Esophagus muscularis mucosa (tissue), 4 donors: ENCODE measurements at places on chromosomes 1 and 21. TPM values are rescaled to one million over a fixed set of nuclear protein-coding genes. Genes with fewer than 3 reads are reported as not detected.
A peak's percentile ranks its signal among the peaks of the same experiment; 100 is the strongest.

DNA sequence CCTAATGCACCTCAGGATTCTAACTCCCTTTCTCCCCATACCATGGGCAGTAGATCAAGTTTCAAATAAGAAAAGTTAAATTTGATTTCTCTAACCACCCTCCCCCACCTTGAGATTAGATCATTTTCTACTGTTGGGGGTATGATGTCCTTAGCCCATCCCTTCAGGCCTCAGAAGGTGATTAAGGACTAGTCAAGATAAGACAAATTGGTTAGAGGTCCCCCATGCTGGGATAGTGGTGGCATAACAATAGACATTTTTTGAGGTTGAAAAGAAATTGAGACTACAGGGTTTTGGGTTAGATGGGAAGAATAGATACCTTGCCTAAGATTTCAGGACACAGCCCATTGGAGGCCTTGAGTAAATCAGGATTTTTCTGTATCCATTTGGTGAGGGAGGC is 2.5 kb downstream of the CFAP126 start:
- H3K36me3 ChIP-seq, result peaks cover 22% of the 10 kb centered on the region
- H3K4me3 ChIP-seq, result no peak overlapping the region
- no peaks in the 10 kb centered on the region for H3K27me3 ChIP-seq
- H3K4me1 ChIP-seq, result peaks cover 10% of the 10 kb centered on the region
- DNase-seq, result no peak

The CFAP107 gene
- not detected for total RNA-seq

- no peaks in the 10 kb centered on the region for H3K27me3 ChIP-seq
- H3K36me3 ChIP-seq, result no peaks in the 10 kb centered on the region
- DNase-seq, result no peak
- peaks cover 21% of the 10 kb centered on the region for H3K4me1 ChIP-seq
- no peak overlapping the region for H3K27ac ChIP-seq
Observed at GRCh38 chr1:86389307-86389706, 6.8 kb downstream of the ODF2L start.

GRCh38 chr1:243950166-243950565 is 100.1 kb upstream of the AKT3 start:
- H3K27ac ChIP-seq, result no peak overlapping the region
- DNase-seq, result peak; percentile 81
- no peaks in the 10 kb centered on the region for H3K4me1 ChIP-seq
- no peaks in the 10 kb centered on the region for H3K27me3 ChIP-seq

- H3K27me3 ChIP-seq, result no peaks in the 10 kb centered on the region
- no peak overlapping the region for H3K27ac ChIP-seq
- DNase-seq, result no peak
- no peak overlapping the region for H3K4me3 ChIP-seq
Observed at GRCh38 chr1:37448691-37449417, 25.5 kb upstream of the ZC3H12A start.

DNA sequence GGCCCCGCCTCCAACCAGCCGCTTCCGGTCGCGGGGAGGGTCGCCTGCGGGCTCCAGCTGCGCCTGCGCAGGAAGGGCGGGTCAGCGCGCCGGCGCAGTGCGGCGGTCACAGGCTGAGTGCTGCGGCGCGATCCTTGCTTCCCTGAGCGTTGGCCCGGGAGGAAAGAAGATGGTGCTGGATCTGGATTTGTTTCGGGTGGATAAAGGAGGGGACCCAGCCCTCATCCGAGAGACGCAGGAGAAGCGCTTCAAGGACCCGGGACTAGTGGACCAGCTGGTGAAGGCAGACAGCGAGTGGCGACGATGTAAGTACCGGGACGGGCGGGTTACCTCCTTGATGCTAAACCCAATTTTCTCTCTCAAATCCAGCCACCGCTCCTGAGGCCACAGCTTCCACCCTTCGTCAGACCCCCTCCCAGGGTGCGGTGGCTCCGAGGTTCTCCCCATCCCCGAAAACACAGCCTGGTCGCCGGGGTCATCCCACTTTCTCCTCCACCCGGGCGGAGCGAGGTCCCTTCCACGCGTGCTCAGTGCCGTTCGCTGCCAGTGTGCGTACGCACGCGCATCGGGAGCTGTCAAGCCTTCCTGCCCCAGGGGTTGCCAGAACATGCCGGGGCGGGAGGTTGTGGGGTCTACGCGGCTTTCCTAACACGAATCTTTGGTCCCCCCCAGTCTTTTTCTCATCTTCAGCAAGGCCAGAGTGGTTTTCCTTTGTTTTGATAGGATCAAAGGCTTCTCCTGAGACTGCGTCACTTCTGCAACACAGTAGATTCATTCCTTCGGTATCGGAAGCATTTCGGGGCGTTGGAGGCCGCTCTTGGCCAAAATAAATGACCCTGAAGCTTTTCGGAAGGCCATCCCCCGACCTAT is at the start of gene SARS1:
Gene SARS1 (plus strand): TSS at position 95 of the 870 bp plus-strand sequence. CDS start 75 bp downstream, at position 170.
- H3K27ac ChIP-seq, result peak within 1 kb of the TSS; percentile 97
- H3K27me3 ChIP-seq, result no peaks in the 10 kb centered on the region

The MXRA8 gene
- 103 TPM for total RNA-seq

DNA sequence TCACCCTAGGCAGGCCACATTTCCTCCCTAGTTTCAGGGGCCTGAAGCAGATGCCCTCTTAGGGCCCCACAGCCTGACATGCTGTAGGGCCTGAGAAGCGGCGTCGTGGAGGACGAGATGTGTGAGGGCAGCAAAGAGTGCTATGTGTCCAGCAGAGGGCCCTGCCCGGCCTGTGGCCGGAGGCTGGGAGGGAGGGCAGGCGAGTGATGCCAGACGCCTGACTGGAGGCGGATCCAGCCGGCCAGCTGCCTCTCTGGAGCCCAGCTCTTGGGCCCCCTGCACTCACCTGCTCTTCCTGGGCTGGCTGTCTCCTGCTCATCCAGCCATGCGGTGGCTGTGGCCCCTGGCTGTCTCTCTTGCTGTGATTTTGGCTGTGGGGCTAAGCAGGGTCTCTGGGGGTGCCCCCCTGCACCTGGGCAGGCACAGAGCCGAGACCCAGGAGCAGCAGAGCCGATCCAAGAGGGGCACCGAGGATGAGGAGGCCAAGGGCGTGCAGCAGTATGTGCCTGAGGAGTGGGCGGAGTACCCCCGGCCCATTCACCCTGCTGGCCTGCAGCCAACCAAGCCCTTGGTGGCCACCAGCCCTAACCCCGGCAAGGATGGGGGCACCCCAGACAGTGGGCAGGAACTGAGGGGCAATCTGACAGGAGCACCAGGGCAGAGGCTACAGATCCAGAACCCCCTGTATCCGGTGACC is at the start of gene GPR37L1:
Gene GPR37L1 (plus strand): TSS at position 279 of the 697 bp plus-strand sequence. CDS start 47 bp downstream, at position 326.
- peaks cover 13% of the 10 kb centered on the region for H3K4me1 ChIP-seq
- H3K4me3 ChIP-seq, result no peak within 1 kb of the TSS
- H3K27me3 ChIP-seq, result no peaks in the 10 kb centered on the region
- H3K27ac ChIP-seq, result no peak within 1 kb of the TSS
- H3K36me3 ChIP-seq, result no peaks in the 10 kb centered on the region

The PLA2G2A gene
- 58.3 TPM for total RNA-seq

GRCh38 chr1:53015508-53015860 is 46.5 kb upstream of the PODN start:
- no peak for DNase-seq
- H3K4me3 ChIP-seq, result peak overlapping the region; percentile 63
- H3K4me1 ChIP-seq, result peaks cover 23% of the 10 kb centered on the region
- H3K27me3 ChIP-seq, result no peaks in the 10 kb centered on the region
- peak overlapping the region; percentile 56 for H3K27ac ChIP-seq

DNA sequence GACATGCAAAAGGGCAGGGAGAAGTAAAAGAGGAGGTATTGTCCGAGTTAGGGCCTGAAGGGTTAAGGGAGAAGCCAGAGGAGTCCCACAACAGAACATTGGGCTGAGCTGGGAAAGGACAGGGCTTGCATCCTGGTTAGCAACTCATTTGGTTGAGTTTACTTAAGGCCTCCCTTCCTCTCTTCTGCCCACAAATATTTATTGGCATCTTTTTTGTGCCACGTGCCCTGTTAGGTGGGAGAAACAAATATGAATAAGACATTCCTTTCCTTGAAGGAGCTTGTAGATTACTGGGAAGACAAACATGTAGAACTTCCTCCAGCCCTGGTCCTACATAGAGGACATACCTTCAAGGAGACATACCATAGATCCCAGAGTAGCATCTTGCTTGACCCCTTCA is 53.0 kb upstream of the PRELP start:
- no peak overlapping the region for H3K27ac ChIP-seq
- no peak overlapping the region for H3K4me3 ChIP-seq
- H3K36me3 ChIP-seq, result no peaks in the 10 kb centered on the region
- H3K4me1 ChIP-seq, result peaks cover 4% of the 10 kb centered on the region

The RRP1 gene
- total RNA-seq, result 18.9 TPM

GRCh38 chr1:90768098-90768497 is 51.0 kb upstream of the BARHL2 start:
- no peak overlapping the region for H3K4me3 ChIP-seq
- no peaks in the 10 kb centered on the region for H3K36me3 ChIP-seq
- no peaks in the 10 kb centered on the region for H3K4me1 ChIP-seq
- DNase-seq, result no peak
- peaks cover 5% of the 10 kb centered on the region for H3K27me3 ChIP-seq
- no peak overlapping the region for H3K27ac ChIP-seq

The SPRR4 gene
- total RNA-seq, result not detected

GRCh38 chr1:155912056-155912536 is 947 bp upstream of the RIT1 start:
- DNase-seq, result no peak
- peak overlapping the region; percentile 91 for H3K27ac ChIP-seq
- H3K4me3 ChIP-seq, result no peak overlapping the region
- no peaks in the 10 kb centered on the region for H3K27me3 ChIP-seq
- H3K36me3 ChIP-seq, result peaks cover 75% of the 10 kb centered on the region

DNA sequence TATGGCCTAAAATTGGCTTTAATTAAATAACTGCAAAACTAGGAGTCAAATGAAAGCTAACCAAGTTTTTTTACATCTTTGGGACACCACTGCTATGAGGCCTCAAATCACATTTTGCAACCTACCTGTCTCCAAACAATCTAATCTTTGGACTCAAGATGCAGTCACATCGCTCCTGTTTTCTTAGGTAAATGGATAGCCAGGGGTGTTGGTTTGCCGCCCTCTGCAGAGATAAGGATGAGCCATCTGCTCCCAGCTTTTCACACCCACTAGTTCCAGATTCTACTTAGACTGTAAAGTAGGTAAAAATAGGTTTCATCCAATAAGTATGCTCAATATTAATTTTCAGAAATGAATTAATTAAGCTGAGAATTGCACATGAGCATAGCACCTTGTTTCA is 456.5 kb downstream of the KIF26B start:
- no peaks in the 10 kb centered on the region for H3K4me1 ChIP-seq
- no peak for DNase-seq
- no peak overlapping the region for H3K27ac ChIP-seq
- H3K36me3 ChIP-seq, result no peaks in the 10 kb centered on the region

DNA sequence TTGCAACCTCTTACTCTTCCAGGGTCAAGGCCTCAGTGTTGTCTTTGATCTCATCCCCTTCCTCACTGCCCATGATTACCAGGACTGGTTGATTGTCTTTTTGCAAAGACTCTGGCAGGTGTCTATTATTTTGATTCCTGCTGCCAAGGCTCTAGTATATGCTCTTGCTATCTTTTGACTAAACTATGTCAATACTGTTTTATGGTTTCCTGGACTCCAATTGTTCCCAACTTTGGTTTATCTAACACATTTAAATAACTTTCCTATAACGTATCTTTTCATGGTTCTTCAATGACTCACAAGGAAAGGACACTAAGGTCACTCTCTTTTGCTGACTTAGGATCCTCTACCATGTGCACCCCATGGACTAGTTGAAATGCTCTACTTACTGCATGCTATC is 141.5 kb downstream of the PTPRC start:
- no peak overlapping the region for H3K4me3 ChIP-seq
- no peak overlapping the region for H3K27ac ChIP-seq
- H3K4me1 ChIP-seq, result peaks cover 11% of the 10 kb centered on the region
- H3K36me3 ChIP-seq, result no peaks in the 10 kb centered on the region
- DNase-seq, result no peak
- no peaks in the 10 kb centered on the region for H3K27me3 ChIP-seq

The OR6N1 gene
- total RNA-seq, result not detected

- no peak overlapping the region for H3K4me3 ChIP-seq
- no peaks in the 10 kb centered on the region for H3K36me3 ChIP-seq
- peaks cover 6% of the 10 kb centered on the region for H3K4me1 ChIP-seq
Observed at GRCh38 chr21:38140207-38140903, 116.4 kb upstream of the KCNJ15 start.

DNA sequence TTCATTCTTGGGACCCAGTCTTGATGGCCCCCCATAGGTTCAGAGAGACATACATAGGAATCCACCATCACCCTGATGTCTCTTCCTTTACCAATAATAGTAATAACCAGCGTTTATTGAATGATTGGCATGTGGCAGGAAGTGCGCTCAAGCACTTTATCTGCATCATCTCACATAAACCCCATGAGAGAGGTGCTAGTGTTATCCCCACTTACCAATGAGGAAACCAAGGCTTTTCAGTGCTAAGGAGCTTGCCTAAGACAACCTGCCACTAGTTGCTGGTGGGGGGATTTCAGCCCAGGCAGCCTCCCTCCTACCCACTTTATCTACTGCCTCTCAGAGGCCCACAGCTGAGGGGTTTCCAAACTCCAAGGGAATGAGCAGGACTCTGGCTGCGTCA is 7.7 kb downstream of the LGR6 start:
- no peak for DNase-seq
- peaks cover 15% of the 10 kb centered on the region for H3K4me1 ChIP-seq
- no peak overlapping the region for H3K27ac ChIP-seq

DNA sequence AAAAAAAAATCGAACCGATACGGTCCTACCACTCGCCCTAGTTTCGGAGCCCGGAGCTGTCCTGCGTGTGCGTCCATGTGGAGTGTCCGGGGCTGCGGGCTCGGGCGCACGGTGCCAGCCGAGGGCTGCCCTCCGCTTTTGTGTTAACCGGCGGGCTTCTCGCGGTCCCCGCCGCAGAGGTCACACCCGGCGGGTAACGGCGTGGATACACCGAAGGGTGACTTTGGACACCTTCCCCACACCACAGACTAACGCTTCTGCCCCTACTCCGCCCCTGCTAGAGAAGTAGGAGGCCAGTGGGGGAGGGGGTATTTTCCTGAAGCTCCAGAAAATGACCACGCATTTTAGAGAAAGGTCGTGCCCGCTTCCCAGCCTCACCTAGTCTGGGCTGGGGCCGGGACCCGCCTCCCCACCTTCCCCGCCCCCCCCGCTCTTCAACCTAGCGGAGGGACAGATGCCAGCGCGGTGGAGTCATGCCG is 609 bp upstream of the ATF3 start:
- peak overlapping the region; percentile 90 for H3K4me3 ChIP-seq
- H3K4me1 ChIP-seq, result peaks cover 46% of the 10 kb centered on the region
- H3K27ac ChIP-seq, result peak overlapping the region; percentile 98
- DNase-seq, result no peak
- H3K27me3 ChIP-seq, result peaks cover 22% of the 10 kb centered on the region

DNA sequence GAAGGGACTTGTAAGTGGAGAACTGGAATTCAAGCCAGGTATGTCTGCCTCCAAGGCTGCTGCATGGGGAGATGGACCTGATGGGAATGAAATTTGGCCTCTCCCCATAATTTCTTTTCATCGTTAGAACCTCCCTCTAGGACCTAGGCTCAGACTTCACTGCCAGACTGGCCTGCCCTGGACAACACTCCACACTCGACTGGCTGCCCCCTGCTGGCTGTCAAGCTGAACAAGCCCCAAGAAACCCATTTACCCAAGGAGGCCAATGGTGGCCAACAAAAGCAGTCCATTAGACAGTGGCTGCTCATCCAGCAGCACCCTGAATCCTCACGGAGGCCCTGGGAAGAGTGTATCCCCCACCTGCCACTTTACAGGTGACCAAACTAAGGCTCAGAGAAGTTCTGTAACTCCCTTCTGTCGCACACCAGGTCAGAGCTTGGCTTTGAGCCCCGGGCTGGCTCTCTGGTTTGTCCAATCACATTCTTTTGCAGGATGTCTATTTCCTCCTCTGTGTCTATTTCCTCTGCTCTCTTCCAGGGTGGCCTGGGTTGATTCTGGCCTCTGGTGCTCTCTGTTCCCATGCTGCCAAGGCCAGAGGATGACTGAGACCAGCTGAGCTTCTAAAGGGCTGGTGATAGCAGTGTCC is 3.8 kb downstream of the RNF186 start:
- H3K27ac ChIP-seq, result no peak overlapping the region
- H3K4me3 ChIP-seq, result no peak overlapping the region
- no peak for DNase-seq
- no peaks in the 10 kb centered on the region for H3K27me3 ChIP-seq
- no peaks in the 10 kb centered on the region for H3K4me1 ChIP-seq
